ENCODE measurements at places on chromosomes 3 and 15.

GRCh38 chr3:161540594-161540993, 44.0 kb downstream of the OTOL1 start:
- no peak for DNase-seq

DNA sequence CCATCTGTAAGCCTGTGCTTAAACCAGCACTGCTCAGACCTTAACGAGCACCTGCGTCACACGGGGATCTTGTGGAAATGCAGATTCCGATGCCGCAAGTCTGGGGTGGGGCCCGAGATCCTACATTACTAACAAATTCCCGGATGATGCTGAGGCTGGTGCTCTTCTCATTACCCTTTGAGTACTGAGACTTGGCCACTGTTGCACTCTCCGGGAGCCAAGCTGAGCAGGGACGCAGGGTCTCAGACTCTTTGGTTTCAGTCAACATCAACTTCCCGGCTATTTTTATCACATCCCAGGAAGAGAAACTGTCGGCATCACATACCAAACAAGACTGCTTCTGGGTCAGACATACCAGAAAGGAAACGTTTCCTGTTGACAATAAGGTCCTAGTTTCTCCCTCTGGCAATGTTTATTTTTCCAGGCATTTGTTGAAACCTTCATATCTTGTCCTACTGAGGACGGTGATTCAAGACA, 276.6 kb downstream of the SHQ1 start:
- no peak for DNase-seq

- no peak for DNase-seq
Measured at GRCh38 chr15:30038667-30039523, 43.9 kb upstream of the GOLGA8J start.

DNA sequence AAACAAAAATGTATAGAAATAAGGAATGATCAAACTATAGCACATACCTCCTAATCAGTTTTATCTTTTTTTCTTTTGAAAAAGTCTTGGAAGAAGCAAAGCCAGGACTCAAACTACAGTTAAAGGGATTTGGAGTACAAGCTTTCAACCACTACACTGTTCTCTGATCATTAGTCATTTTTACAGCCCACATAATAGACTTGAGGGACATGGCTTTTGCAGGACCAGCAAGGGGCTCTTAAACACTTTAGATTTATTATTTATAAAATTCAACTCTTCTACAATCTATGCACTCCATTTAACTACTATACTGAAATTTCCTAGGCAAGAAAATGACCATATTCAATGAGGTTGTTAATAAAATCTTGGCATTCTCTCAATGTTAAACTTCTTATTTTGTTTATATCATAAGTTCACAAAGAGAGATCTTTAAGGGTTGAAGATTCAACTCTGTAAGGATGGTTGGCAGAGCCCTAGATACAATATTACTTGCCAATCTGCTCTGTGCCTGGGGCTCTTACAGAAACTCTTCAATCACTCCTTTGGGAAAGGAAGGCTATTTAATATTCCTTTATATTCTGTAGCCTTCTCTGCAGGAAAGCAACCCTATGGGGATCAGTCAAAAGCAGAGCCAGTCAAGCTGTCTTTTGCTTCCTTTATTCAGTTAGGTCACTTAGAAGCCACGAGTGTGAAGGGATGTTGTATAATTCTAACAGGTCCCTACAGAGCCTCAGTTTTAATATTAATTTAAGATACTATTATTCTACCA, 557.7 kb upstream of the SGO1 start:
- DNase-seq = peak; percentile 17

GRCh38 chr15:44194323-44195150, 534 bp downstream of the FRMD5 start:
- DNase-seq = peak; percentile 20

DNA sequence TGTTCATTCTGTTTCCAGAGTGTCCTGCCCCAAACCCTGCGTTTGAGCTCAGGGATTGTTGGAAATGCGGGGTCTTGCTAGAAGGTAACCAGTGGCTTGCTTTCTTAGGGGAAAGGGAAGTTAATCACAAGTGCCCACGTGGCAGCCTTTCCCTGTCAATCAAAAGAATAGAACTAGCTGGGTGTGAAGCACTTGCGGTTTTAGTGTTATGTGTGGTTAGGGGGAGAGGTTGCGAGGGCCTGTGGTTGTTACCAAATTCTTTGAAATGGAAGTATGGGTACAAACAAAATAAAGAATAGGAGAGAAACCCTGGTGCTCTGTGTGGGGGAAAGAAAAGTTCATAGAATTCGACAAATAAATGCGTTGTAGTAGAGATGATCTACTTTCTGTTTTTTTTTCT, 67.6 kb downstream of the FNDC3B start:
- DNase-seq = no peak

DNA sequence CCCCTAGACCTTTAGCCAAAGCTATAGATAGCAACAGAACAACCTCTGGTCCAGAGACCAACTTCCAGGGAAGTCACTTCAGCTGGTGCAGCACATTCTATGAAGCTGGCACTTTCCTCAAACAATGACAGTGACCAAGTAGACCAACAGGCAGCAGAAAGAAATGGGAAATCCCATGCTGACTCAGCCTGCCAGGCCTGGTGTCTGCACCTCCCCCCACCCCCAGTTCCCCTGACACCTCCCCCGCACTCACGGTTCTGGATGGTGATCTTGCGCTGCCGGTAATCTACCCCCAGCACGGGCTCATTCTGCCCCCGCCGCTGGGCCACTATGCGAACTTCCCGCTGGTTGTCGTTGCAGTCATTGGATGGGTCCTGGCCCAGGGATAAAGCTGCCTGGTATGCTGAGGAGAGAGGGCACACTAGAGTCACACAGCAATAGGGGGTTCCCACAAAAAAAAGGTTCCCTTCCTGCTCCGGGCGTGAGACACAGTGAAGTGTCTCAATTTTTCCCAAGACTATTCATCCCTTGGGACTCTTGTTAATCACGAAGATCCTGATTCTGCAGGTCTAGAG, 17.0 kb downstream of the ILDR1 start:
- no peak for DNase-seq

DNA sequence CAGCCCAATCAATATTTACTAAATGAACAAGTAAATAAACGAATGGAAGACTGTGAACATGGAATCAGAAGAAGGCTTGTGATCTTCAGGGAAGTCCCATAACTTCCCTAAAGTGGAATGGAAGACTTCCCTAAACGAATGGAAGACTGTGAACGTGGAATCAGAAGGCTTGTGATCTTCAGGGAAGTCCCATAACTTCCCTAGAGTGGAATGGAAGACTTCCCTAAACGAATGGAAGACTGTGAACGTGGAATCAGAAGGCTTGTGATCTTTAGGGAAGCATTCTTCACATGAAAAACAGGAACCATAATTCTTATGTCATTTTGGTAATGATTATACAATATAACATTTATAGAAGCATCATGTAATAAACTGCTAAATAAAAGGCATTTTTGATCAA, 38.8 kb downstream of the EOGT start:
- DNase-seq = no peak

DNA sequence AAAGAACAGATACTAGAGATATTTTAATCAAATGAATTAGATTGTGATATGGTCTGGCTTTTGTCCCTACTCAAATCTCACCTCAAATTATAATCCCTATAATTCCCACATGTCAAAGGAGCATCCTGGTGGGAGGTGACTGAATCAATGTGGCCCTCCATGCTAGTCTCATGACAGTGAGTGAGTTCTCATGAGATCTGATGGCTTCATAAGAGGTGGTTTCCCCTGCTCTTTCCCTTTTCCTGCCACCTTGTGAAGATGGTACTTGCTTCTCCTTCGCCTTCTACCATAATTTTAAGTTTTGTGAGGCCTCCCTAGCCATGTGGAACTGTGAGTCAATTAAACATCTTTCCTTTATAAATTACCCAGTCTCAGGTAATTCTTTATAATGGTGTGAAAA, 82.8 kb downstream of the FAIM start:
- no peak for DNase-seq

GRCh38 chr15:58535337-58535736, 103.5 kb downstream of the LIPC start:
- DNase-seq = no peak

DNA sequence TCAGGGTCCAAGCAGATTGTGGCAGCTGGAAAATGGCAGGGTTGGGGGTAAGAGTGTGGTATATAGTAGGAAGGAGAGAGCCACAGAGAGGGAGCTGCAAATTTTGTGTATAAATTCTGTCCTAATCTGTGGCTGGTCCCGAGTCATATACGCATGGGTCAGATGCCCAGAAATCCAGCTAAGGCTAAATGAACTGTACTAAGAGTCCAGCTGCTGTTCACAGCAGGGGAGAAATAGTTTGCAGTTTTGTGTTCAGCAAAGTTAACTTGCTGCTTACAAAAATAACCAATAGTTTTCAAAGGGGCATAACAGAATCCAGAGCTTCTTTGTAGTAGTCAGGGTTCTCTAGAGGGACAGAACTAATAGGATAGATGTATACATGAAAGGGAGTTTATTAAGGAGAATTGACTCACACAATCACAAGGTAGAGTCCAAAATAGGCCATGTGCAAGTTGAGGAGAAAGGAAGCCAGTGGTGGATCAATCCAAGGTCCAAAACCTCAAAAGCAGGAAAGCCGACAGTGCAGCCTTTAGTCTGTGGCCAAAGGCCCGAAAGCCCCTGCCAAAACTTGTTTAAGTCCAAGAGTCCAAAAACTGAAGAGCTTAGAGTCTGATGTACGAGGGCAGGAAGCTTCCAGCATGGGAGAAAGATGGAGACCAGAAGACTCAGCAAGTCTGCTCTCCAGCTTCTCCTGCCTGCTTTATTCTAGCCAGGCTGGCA, 146.1 kb upstream of the KBTBD8 start:
- DNase-seq = no peak

GRCh38 chr3:125381743-125382142, 6.6 kb upstream of the ZNF148 start:
- DNase-seq = no peak

Measured in left kidney (tissue), 8 donors.